ENCODE measurements at places on chromosomes 5 and 9. TPM values are rescaled to one million over a fixed set of nuclear protein-coding genes. Genes with fewer than 3 reads are reported as not detected.

Gene SPAAR
- 11.3 TPM for polyA plus RNA-seq

Gene MARCOL
- polyA plus RNA-seq: not detected

Gene SLU7
- 32.5 TPM for polyA plus RNA-seq

Gene ARL14EPL
- polyA plus RNA-seq: not detected

Gene C9
- polyA plus RNA-seq: not detected

Gene INSL4
- not detected for polyA plus RNA-seq

Gene MSX2
- polyA plus RNA-seq: 0.73 TPM

Gene PCDHB10
- polyA plus RNA-seq: 0.28 TPM

Gene PCDHB13
- polyA plus RNA-seq: 0.99 TPM

Gene POU5F2
- 0.27 TPM for polyA plus RNA-seq

Gene PCDHA6
- polyA plus RNA-seq: not detected

Gene LYSMD3
- 5.4 TPM for polyA plus RNA-seq

Gene PCDHGB3
- 5.4 TPM for polyA plus RNA-seq

Gene PLCXD3
- 30.1 TPM for polyA plus RNA-seq

Gene DDX4
- not detected for polyA plus RNA-seq

Gene SRD5A1
- 3.1 TPM for polyA plus RNA-seq

Gene ESM1
- polyA plus RNA-seq: 0.82 TPM

Gene ZNG1F
- polyA plus RNA-seq: 3.3 TPM

Gene GNA14
- 0.79 TPM for polyA plus RNA-seq

Gene CAPSL
- not detected for polyA plus RNA-seq

Gene TEK
- 6.4 TPM for polyA plus RNA-seq

Gene CDKN2A
- not detected for polyA plus RNA-seq

Gene ORM2
- 0.14 TPM for polyA plus RNA-seq

Gene BAAT
- 0.08 TPM for polyA plus RNA-seq

Gene GRM6
- 0.04 TPM for polyA plus RNA-seq

Gene DMRT3
- polyA plus RNA-seq: not detected

Gene PCDHAC1
- polyA plus RNA-seq: not detected

Gene ARID3C
- polyA plus RNA-seq: not detected

Gene IFNK
- polyA plus RNA-seq: not detected

Gene PIP5K1B
- 48.8 TPM for polyA plus RNA-seq

Gene FBXO10
- polyA plus RNA-seq: 2.4 TPM

Gene PCDHB11
- 0.28 TPM for polyA plus RNA-seq

Gene CTNND2
- 10.5 TPM for polyA plus RNA-seq

Gene SLCO6A1
- not detected for polyA plus RNA-seq

Gene IRF1
- polyA plus RNA-seq: 12.2 TPM

Gene OR1J2
- polyA plus RNA-seq: not detected

Gene OR1Q1
- polyA plus RNA-seq: not detected

Gene UIMC1
- polyA plus RNA-seq: 27.3 TPM

Gene NADK2
- polyA plus RNA-seq: 22.2 TPM

Gene ROR2
- polyA plus RNA-seq: 0.23 TPM

Gene EIF4EBP3
- polyA plus RNA-seq: 8.5 TPM
